GM04504 (cell line): ENCODE measurements at places on chromosomes 5 and 9.

- DNase-seq = no peak
Observed at GRCh38 chr9:128159522-128159783, 612 bp upstream of the BBLN start.

- DNase-seq = no peak
Observed at GRCh38 chr9:15300218-15300617, 6.8 kb downstream of the TTC39B start.

DNA sequence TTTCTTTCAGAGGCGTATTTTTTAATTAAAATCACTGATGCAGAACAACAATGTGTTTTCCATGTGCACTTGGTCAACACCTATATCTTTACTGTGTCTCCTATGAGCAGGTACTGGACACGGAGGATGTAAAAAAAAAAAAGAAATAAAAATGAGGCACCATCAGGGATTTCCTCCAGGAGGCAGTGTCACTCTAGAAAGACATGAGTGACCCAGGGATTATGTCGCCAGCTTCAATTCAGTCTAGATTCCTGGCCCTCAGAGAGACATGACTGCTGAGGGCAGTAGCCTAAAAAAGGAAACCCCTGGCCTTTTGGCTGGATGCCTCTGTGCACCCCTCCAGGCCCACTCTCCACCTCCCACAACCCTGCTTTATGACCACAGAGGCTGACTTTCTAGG, 18.3 kb upstream of the IL33 start:
- DNase-seq = no peak

DNA sequence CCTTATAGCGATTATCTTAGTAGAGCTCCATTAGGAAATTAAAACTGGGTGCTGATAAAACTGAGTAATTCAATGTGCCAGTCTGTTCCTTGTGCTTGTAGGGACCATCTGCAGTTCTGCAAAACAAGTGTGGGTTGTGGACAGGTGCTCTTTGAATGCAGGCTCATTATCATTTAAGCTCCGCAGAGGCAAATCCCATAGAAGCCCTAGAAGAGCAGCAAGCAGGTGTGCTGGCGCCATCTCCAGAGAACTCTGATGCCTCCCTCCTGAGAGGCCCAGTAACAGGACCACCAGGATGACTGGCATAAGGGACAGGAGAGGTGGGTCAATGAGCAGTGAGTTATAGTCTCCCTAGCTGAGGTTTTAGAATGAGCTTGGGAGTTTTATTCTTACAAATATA, 1342.4 kb upstream of the DMAC1 start:
- DNase-seq = no peak

DNA sequence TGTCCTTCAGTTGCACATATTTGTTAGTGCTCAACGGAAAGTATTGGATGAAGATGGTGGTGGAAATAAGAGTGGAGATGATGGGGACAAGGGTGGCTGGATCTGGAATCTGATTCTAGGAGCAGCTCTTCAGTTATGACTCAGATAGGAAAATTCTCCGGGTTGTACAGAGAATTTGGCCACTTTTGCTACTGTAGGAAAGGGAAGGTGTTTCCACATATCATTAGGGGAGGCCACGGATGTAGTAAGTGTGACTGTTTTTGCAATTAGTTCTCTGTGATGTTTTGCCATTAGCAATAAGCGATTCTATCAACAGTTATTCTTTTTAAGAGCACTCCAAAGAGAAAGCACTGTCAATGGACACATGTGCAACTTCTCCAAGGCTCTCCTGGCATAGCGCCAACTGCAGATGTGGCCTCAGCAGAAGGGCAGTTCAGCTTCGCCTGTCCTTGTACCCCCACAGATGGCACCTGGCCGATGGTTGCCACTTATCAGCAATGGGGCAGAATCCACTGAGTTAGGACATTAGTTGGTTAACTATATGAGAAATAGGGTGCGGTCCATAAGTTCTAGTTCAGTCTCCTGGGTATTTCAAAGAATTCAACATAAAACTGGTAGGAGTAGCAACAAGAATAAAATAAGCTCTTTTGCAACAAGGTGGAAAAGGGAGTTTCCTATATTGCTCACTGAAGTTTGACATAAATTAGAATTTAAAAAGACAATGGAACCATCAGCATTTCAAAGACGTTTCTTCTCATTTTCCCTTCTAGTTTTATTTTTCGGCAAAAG, 96.3 kb downstream of the ARSB start:
- no peak for DNase-seq

DNA sequence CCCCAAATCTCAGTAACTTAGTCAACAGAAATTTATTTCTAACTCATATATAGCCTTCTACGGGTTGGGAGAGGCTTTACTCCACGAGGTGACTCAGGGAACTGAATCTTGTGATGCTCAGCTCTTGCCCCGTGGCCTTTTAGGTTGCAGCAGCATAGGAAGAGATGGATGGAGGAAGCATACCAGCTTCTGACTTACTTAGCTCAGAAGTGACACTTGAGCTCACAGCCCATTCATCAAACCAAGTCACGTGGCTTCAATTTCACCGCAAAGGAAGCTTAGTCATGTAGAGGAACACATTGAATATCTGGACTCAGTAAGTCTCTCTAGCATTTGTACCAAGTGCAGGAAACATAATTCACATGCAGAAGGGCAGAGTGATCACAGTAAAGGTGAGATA, 124.1 kb upstream of the KCNN2 start:
- no peak for DNase-seq
